ENCODE measurements at places on chromosomes 13 and 19.

DNA sequence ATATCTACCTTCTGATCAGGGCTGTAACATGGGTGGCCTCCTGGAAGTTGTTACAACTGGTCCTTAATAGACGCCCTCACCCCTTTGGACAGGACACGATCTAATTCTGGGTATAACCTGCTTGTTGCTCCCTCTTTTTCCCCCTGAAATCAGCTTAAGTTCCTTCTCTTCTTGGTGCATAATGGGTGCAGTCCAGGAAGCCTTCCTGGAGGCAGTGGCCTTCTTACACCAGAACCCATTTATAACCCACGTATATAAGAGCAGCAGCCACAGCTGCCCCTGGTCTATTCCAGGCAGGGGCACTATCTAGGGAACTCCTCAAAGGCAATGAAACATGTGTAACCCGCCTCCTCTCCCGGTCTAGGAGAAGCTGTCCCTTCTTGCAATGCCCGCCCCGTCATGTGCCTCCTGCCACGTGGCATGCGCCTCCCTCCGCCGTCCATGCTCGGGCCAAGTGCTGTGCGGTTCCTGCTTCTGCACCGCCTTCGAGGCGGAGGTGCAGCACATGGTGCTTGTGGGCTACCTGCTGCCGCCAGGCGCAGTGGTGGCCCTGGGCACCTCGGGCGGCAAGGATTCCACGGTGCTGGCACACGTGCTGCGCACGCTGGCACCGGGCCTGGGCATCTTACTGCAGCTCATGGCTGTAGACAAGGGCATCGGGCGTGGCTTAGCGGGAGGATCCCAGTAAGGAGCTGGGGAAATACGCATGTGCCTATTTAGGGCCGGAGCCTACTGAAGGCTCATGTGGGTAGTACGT is 27.3 kb downstream of the ZNF175 start:
- no peak for DNase-seq

DNA sequence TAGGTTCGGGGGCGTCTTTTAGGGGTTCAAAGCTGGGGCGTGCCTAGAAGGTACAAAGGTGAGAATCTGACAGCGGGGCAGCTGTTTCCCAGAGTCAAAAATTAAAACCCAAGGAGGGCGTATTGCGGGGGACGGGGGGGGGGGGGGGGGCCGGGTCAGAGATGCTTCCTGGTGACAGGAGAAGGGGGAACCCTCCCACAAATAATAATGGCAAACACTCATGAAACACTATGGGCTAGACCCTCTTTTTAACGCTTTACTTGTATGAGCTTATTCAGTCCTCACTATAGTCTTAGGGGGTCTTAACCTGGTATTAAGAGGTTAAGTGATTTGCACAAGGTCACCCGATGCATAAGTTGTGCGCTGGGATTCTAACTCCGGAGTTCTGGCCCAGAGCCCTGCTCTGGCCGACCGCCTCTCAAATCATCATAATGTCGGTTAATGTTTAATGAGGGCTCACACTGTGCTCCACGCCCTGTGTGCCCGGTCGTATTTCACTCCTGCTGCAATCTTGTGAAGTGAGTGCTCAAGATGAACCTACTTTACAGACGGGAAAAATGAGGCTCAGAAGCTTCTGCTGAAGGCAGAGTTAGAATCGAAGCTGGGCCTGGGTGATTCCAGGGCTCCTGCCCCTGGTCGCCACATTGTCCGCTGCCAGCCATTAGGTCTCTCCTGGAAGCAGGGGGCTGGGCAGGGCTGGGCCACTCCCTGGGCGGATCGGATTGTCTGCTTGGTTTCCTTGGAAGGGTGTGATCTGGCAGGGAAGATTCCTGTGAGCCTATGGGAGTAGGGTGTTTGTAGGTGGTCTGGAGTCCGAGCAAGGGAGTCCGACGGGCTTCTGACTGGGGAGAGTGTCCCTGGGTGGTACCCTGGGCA is 964 bp downstream of the PAK4 start:
- no peak for DNase-seq

DNA sequence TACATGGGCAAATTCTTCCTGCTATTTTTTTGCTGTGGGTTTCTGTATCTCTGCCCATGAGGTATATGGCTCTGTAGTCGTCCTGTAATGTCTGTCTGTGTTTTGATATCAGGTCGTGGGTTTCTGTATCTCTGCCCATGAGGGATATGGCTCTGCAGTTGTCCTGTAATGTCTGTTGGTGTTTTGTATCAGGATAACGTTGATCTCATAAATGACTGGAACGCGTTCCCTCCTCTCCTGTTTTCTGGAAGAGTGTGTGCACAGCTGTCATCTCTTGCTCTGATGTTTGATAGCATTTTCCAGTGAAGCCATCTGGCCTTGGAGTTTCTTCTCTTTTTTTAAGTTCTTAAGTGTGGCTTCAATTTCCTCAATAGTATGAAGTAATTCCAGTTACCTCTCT is 57.2 kb downstream of the SOX1 start:
- DNase-seq, result no peak

DNA sequence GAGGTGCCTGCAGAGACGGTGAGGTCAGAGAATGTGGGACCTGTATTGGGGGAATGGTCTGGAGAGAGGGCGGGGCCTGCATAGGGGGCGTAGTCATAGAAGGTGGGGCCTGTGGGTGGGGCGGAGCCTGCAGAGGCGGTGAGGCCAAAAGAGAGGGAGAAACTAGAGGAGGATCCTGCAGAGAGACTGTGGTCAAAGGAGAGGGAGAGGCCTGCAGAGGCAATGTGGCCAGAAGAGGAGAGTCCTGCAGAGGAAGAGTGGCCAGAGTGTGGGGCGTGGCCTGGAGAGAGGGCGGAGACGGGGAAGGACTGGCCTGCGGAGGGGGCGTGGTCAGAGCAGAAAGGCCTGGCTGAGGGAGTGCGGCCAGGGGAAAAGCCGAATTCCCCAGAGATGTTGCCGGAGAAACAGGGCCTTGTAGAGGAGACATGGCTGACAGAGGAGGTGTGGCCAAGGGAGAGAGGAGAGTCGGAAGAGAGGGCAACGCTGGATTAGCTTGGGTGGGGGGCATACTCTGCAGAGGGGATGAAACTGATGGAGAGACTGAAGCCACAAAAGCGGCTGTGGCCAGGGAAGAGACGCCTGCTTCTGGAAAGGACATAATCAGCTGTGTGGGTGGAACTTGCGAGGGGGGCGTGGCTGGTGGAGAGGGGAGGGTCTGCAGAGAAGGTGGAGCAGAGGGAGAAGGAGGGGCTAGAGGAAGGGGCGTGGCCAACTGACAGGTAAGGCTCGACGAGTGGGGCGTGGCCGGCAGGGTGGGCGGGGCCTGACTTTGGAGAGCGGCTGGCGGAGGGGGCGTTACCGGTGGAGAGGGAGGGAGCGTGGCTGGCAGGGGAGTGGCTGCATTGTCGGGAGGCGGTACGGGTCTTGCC is 2.5 kb downstream of the PRR36 start:
- peak; percentile 80 for DNase-seq

DNA sequence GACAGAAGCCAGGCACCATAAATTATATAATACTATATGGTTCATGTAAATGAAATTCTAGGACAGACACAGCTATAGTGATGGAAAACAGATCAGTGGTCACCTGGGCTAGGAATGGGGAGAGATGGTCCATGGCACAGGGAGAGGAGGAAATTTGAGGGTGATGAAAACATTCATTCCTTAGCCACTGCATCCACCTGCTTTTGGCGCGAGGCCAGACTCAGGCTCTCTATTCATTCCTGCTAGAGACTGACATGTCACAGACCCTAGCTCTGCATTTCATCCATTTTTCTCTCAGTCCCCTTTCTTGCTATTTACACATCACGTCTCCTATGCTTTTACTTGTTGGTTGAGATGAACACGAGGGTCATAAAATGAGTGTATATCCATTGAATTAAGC is 628.3 kb upstream of the SLC10A2 start:
- DNase-seq, result no peak

GRCh38 chr19:20287070-20287469 is 120.1 kb downstream of the ZNF486 start:
- DNase-seq, result no peak

- no peak for DNase-seq
Observed at GRCh38 chr19:29478578-29479565, 46.9 kb upstream of the VSTM2B start.
